NCI-H2029 (cell line): ENCODE measurements at places on chromosomes 2 and 18.
A peak's percentile ranks its signal among the peaks of the same experiment; 100 is the strongest.

- DNase-seq, result no peak
Measured at GRCh38 chr2:381181-381580, 93.3 kb upstream of the ALKAL2 start.

DNA sequence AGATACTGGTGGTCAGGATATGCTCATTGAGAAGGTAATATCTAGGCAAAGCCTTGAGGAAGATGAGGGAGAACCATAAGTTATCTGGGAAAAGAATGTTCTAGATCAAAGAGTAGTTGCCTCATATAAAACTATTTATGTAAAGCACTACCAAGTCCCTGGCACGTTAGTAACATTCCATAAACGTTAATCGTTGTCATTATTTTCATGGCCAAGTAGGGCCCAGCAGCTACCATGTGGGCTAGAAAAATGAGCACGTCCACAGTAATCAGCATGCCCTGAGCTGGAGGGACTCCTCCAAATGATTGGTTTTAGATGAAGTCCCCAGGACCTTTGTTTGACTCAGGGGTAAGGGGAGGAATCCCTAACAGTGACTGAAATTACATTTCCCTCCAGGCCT lies 32.7 kb upstream of the AFTPH start:
- DNase-seq, result no peak

DNA sequence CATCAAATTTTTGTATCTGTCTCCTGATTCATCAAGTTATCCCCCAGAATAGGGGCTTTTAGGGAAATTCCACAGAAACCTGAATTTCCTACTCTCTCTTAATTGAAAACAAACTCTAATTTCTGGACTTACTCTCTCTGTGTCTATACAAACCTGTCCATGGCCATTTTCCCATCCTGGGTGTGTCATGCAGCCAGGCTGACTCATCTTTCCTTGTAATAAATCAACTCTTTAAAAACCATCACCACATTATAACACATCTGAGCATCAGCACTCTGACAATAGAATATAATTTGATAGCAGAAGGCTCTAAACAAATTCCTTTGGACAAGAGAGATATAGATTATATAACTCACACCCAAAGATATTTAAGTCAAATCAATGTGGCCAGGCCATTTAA lies 610.2 kb downstream of the DCC start:
- DNase-seq, result no peak

- no peak for DNase-seq
Measured at GRCh38 chr2:236380051-236380612, 115.9 kb upstream of the ASB18 start.

- no peak for DNase-seq
Measured at GRCh38 chr2:120406566-120406965, 60.6 kb downstream of the INHBB start.

- no peak for DNase-seq
Measured at GRCh38 chr2:237260039-237260620, 153.8 kb downstream of the COL6A3 start.

GRCh38 chr2:200728630-200729029 lies 83.1 kb upstream of the BZW1 start:
- DNase-seq, result no peak

DNA sequence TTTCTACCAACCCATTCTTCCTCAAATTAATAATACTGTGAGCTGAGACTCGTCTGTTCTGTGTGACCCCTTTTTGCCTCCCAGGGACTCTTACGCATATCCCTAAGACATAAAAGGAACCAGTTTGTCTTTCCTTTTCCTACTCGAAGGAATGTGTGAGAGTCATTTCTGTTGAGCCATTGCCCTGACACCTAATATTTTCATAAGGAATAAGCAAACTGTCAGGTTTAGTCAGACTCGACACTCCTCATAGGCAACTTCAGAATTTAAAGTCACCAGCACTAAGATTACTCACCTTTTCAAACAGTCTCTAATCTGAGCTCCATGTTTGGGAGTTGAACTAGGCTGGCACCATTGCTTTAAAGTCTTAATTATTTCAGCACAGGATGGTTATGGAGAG lies 305.5 kb downstream of the IKZF2 start:
- no peak for DNase-seq

- DNase-seq, result no peak
Measured at GRCh38 chr2:72949045-72949444, 31.7 kb downstream of the EMX1 start.

DNA sequence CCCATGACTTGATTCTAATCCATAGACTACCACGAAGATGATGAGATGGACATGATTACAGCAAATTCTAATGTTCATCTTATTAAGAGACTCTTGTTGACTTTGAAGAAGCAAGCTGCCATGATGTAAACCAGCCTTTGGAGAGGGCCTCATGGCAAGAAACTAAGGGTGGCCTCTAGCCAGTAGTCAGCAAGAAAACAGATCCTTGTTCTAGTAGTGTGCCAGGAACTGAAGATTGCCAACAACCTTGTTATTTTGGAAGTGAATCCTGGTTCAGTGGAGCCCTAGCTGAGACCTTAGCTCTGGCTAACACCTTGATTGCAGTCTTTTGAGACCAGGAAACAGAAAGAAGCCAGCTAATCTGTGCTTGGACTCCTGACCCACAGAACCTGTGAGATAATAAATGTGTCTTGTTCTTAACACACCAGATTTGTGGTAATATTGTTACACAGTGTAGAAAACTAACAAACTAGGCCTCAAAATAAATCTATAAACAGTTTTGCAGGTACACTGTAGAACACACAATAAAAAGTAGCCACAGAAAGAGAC lies 10.0 kb downstream of the PHOSPHO2 start:
- DNase-seq, result no peak

- DNase-seq, result no peak
Measured at GRCh38 chr2:120660771-120661459, 74.8 kb upstream of the GLI2 start.

- DNase-seq, result no peak
Measured at GRCh38 chr2:99819766-99820165, 322.6 kb downstream of the AFF3 start.

- peak; percentile 77 for DNase-seq
Measured at GRCh38 chr2:172710584-172711047, 25.0 kb upstream of the RAPGEF4 start.

GRCh38 chr2:120511536-120511935 lies 165.6 kb downstream of the INHBB start:
- DNase-seq, result no peak

- no peak for DNase-seq
Measured at GRCh38 chr2:131577812-131578211, 50.1 kb downstream of the CCDC74A start.

GRCh38 chr18:67582488-67582887 lies 66.0 kb upstream of the DSEL start:
- no peak for DNase-seq

DNA sequence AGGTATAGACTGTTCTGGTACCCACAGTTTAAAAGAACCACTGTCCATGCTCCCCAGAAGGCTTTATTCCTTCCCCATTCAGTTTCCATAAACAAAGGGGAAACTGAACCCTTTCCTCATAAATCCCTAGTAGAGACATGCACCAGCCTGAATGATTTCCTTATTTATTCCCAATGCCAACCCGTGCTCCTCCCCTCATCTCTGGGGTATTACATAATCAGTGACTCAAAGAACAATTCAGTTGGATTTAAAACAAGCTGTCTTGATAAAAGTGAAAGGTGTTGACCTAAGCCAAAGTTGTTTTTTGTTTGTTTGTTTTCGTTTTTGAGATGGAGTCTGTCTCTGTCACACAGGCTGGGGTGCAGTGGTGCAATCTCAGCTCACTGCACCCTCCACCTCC lies 418.5 kb upstream of the CNTNAP5 start:
- no peak for DNase-seq

DNA sequence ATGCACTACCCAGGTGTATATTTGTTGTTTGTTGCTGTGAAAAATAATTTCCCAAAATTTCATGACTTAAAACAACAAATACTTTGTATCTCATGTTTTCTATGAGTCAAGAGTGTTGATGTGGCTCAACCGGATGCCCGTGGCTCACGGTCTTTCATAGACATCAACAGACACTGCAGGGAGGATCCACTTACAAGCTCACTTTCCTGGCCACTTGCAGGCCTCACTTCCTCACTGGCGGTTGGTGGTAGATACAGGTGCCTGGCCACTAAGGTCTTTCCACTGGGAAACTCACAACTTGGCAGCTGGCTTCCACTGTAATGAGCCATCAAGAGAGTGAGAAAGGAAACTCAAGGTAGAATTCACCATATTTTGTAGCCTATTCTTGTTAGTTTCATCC lies 662.9 kb downstream of the IRS1 start:
- DNase-seq, result no peak

DNA sequence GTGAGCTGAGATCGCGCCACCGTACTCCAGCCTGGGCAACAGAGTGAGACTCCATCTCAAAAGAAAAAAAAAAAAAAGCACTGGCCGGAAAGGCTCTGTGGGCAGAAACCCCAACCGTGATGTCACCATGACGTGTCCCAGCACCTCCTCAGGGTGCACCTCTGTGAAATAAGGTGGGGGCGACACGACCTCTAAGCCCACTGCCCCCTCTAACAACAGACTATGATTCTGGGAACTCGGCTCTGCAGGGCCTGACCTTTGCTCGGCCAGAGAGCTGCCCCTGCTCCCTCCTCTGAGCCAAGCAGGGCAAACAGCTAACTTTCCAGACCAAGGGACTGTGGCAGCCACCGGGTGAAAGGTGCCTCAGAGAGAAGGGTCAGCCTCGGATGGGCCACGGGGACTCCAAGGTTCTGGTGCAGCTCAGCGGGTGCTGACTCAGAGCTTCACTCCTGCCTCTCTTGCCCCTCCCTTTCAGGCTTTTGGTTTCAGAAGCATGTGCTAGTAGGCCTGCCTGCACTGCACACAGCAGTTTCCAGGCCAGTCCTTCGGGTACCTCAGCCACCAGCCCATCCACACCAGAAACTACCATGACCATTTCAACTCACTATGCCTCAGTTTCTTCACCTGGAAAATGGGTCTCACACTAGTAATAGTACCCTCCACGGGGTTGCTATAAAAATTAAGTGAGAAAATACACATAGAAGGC lies 8.0 kb downstream of the TMBIM1 start:
- no peak for DNase-seq

DNA sequence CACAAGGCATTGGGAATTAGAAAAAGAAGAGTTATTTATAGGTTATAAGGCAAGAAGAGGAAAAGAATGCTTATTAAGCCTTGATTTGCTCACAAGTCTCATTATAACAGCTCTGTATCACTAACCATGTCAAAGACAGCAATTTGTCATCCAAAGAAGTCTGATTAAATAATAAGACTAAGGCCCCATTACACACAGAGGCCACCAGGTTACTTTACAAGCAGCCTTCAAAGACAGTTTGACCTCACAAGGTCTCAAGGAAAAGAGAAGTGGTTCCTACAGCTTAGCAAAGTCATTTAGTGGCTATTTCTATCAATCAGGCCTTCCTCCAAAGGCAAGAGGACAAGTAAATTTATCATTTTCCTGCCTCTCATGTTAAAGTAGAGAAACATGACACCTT lies 188.5 kb downstream of the MBD2 start:
- no peak for DNase-seq
